ENCODE measurements at places on chromosomes 7 and 10.

DNA sequence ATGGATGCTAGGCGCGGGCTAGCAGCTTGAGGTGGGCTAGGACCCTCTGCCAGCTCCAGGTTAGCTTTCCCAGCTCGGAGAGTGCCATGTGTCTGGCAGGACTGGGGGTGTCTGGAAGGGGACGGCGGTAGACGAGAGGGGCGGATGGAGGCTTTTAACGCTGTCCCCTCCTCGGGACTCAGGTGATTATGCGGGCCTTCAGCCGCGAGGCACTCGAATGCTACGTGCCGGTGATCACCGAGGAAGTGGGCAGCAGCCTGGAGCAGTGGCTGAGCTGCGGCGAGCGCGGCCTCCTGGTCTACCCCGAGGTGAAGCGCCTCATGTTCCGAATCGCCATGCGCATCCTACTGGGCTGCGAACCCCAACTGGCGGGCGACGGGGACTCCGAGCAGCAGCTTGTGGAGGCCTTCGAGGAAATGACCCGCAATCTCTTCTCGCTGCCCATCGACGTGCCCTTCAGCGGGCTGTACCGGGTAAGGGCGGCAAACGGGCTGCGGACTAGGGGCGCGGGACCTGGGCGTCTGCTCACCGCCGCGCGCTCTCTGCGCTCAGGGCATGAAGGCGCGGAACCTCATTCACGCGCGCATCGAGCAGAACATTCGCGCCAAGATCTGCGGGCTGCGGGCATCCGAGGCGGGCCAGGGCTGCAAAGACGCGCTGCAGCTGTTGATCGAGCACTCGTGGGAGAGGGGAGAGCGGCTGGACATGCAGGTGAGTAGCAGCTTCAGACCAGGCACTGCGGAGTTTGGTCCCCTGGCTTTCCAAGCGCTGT lies 1.1 kb downstream of the CYP26A1 start:
- no peak for DNase-seq

- no peak for DNase-seq
Measured at GRCh38 chr10:73509695-73510094, 13.9 kb upstream of the PPP3CB start.

GRCh38 chr7:42154173-42154572 lies 82.8 kb downstream of the GLI3 start:
- DNase-seq = no peak

GRCh38 chr7:99422186-99422585 lies 13.4 kb downstream of the BUD31 start:
- no peak for DNase-seq

- no peak for DNase-seq
Measured at GRCh38 chr7:32015133-32015532, 55.1 kb downstream of the PDE1C start.

DNA sequence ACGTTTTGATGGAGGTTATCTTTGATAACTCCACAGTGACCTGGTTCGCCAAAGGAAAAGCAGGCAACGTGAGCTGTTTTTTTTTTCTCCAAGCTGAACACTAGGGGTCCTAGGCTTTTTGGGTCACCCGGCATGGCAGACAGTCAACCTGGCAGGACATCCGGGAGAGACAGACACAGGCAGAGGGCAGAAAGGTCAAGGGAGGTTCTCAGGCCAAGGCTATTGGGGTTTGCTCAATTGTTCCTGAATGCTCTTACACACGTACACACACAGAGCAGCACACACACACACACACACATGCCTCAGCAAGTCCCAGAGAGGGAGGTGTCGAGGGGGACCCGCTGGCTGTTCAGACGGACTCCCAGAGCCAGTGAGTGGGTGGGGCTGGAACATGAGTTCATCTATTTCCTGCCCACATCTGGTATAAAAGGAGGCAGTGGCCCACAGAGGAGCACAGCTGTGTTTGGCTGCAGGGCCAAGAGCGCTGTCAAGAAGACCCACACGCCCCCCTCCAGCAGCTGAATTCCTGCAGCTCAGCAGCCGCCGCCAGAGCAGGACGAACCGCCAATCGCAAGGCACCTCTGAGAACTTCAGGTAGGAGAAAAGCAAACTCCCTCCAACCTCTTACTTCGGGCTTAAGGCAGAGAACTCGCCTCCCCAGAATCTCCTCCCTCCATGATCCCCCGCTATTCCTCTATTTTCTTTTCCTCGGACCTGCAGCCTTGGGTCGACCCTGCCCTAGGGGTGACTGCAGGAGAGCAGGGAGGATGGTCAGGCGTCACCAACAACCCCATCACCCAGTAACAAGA lies at the start of gene SERPINE1:
Gene SERPINE1, plus strand, starts transcription at position 454 of the 809 bp plus-strand sequence. CDS start 1,290 bp downstream, outside the sequence.
- DNase-seq = peak; percentile 9

DNA sequence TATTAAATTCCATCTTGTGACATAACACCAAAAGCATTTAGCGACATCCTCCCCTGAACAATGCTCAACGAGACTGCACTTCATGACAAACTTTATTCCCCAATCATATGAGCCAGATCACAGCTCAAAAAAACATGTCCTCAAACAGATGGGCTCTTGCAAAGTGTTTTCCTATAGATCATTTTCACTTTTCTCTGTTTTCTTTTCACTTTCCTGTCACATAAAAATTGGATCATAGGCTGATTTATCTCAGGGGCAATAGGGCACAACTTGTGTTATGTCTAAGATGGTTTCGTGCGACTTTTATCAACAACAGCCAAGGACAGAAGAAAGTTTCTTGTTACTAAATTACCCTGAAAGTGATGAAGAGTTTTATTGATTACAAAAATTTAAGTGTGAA lies 206.1 kb downstream of the WDR11 start:
- DNase-seq = no peak

- DNase-seq = no peak
Measured at GRCh38 chr10:76299501-76299900, 868.1 kb downstream of the LRMDA start.

DNA sequence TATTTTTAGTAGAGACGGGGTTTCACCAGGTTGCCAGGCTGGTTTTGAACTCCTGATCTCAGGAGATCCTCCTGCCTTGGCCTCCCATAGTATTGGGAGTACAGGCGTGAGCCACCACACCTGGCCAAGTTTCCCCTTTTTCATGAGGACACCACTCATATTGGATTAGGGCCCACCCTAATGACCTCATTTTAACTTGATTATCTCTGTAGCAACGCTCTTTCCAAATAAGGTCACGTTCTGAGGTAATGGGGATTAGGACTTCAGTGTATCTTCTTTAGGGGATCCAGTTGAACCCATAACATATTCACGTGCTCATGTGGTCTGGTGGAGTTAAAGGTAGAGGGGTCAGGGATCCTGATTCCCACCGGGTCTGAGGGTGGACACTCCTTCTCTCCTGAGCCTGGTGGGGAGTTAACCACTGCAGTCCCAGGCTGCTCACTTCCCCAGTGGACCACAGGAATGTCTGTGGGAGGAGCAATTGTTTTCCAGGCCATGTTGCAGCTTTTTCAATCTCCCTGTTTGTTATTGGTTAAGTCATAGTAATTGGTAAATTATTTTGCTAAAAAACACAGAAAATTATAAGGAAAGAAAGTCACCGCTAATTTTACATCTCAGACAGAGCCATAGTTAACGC lies 130.5 kb downstream of the GRK5 start:
- no peak for DNase-seq

- DNase-seq = no peak
Measured at GRCh38 chr7:151736403-151736909, 140.5 kb downstream of the PRKAG2 start.

DNA sequence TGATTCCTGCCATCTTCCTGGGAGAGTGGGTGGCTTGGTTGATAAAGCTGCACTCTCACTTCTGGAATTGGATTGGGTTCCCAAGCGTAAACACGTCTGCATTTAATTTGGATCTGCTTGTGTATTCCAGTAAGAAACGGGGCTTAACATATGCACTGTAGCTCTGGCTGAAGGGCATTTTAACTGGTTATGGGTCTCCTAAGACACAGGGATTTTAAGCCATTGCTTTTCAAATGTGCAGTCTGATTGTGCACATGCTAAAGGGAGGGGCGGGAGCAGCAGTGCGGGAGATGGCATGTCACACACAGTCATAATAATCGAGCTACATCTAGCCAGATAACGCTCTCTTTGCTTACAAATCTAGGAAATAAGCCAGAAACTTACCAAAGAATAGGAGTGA lies 247.3 kb upstream of the LYZL1 start:
- no peak for DNase-seq

GRCh38 chr7:133836666-133837065 lies 290.5 kb upstream of the LRGUK start:
- no peak for DNase-seq

GRCh38 chr10:102870221-102870620 lies 951 bp downstream of the AS3MT start:
- DNase-seq = no peak

- DNase-seq = no peak
Measured at GRCh38 chr10:21993360-21994001, 10.0 kb downstream of the DNAJC1 start.

GRCh38 chr7:92987538-92987937 lies 130.2 kb downstream of the SAMD9 start:
- no peak for DNase-seq

DNA sequence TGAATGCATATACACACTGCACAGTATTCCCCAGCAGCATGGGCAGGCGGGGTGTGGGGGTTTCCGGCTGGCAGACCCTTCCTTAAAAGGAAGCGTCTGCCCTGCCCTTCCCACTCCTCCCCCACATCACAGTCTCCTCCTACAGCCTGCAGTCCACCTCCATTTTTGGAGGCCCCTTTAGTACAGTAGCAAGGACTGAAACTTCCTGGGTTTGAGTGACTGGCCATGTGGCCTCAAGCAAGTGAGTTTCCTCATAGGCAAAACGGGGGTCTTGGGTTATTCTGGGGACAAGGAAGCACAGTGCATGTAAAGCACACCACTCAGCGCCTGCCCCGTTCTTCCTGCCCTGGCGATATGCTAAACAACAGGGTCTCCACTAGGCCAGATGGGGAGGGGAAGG lies 62.1 kb upstream of the COL13A1 start:
- DNase-seq = no peak

GRCh38 chr10:63083904-63084689 lies 49.0 kb upstream of the NRBF2 start:
- peak; percentile 26 for DNase-seq

DNA sequence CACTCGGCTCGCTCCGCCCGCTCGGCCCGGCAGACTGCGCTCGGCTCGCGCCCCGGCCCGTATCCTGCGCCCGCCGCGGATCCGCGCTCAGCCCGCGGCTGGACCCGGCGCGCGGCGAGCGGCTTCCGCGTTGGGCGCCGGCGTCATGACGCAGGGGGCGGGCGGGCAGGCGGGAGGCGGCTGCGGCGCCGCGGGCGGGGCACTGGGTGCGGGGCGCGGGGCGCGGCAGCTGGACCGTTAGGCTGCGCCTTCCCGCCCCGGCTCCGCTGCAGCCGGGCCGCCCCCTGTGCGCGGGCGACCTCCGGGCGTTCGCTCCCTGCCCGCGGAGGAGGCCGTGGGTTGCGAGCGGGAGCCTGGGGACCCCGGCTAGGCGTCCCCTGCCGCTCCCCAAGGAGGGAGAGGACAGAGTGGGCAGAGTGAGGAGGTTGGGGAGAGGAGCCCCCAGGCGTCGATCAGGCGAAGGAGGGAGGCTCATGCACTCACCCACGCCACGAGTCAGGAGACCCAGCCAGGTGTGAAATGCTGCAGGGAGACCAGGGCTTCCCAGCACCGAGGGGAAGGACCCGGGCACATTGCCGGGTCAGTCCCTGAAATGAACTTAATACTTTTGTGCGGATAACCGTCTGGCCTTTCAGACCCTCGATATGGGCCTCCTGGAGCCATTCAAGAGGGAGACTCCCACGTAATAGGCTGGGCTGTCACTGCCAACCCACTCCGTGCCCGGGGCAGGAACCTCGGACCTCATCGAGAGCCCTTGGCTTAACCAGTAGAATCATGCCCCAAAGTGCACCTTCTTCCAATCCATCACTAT lies at the start of gene PIP4K2A:
Gene PIP4K2A, minus strand, starts transcription at position 100 of the 811 bp plus-strand sequence. CDS start 252 bp downstream, outside the sequence.
- DNase-seq = peak; percentile 81

- DNase-seq = no peak
Measured at GRCh38 chr10:87651801-87652200, 7.9 kb upstream of the PAPSS2 start.

- no peak for DNase-seq
Measured at GRCh38 chr10:117656385-117657367, 114.1 kb downstream of the EMX2 start.

DNA sequence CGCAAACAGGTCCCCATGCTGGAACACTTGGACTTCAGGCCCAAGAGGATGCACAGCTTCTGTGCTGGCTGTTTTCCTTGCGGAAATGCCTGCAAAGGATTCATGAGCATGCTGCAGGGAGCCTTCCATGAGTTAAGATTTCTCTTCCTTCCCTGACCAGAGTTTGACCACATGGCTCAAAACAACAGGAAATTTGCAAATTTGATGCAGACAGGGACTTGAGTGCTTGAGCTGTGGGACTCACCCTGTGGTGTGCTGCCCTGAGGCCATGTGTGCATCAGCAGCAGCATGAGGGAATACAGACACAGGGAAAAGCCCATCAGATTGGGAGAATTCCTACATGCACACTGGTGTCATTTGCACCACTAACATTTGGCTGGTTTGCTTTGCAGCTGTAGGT lies 195.4 kb downstream of the CDC14C start:
- no peak for DNase-seq

DNA sequence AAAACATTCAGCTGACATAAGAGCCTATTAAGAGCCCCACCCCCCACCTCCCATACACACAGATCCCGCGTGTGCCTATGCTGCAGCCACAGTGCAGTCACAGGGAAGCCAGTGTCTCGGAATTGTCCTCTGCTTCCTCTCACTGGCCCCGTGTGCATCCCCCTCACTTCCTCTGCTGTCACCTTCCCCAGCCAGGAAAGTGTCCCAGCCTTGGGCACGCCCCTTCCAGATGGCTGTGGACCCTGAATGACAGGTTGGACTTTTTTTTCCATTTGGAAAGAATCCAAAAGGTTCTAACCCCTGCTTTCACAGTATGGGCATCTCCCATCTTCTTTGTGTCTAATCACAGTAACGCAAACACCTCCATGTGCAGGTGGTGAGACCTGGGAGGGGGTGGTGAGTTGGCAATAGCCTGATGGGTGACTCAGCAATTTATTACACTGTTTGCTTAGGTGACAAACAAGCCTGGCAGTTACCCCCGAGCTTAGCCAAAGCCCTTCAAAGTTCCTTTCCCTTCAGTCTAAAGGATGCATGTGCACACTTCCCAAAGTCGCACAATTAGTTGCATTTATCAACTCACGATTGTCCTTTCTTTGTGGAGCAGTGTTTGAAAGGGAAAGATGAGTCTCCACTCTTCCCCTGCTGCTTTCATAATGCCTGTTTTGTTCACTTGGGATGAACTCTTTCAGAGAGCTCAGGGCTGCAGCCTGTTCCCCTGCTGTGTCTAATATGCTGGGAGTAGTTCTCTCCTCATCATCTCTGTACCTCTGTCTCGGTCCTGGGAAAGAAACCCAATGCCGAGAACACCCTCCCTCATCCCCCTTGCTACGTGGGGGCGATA lies 67.5 kb upstream of the EFCAB10 start:
- DNase-seq = no peak

All from stimulated activated CD4-positive, alpha-beta T cell treated with anti-CD3 and anti-CD28 coated beads, Interleukin-4, amount 100 ng/mL, for 1 hour (primary cell).